ENCODE measurements at places on chromosomes 12 and 14. TPM values are rescaled to one million over a fixed set of nuclear protein-coding genes. Genes with fewer than 3 reads are reported as not detected.

Gene ATP2B1
- 37.0 TPM for total RNA-seq

Gene NYNRIN
- total RNA-seq, result 8.5 TPM

Gene CAPS2
- 2.6 TPM for total RNA-seq

Gene COX8C
- total RNA-seq, result not detected

Gene OR10P1
- not detected for total RNA-seq

Gene LMNTD1
- 0.82 TPM for total RNA-seq

Gene ENDOU
- total RNA-seq, result not detected

Gene MMP17
- 24.3 TPM for total RNA-seq

Gene STRAP
- 99.8 TPM for total RNA-seq

Gene ASCL1
- total RNA-seq, result not detected

Gene NUDT14
- 66.8 TPM for total RNA-seq

Gene LRRC10
- not detected for total RNA-seq

Gene SIX4
- total RNA-seq, result 6.4 TPM

Gene MAP1LC3B2
- 0.82 TPM for total RNA-seq

Gene GPD1
- 2.6 TPM for total RNA-seq

Gene CPM
- total RNA-seq, result 2.0 TPM

Gene TMED10
- total RNA-seq, result 244 TPM

Gene RASSF3
- 64.8 TPM for total RNA-seq

Gene SOAT2
- total RNA-seq, result not detected

Gene NUAK1
- 68.8 TPM for total RNA-seq

Gene PSMB5
- 244 TPM for total RNA-seq

Gene SLCO1B1
- not detected for total RNA-seq

Gene TTC9
- 0.76 TPM for total RNA-seq

Gene STON2
- total RNA-seq, result 3.4 TPM

Gene EP400
- 43.1 TPM for total RNA-seq

Gene SCN8A
- 7.1 TPM for total RNA-seq

Gene CPNE6
- not detected for total RNA-seq

Gene GLTP
- 57.7 TPM for total RNA-seq

Gene SLC17A8
- not detected for total RNA-seq

Gene AREL1
- total RNA-seq, result 44.4 TPM

Gene ASB2
- 0.58 TPM for total RNA-seq
